ENCODE measurements at places on chromosomes 4 and X.

- DNase-seq, result no peak
Measured at GRCh38 chrX:150761176-150761818, 68.1 kb downstream of the MTMR1 start.

DNA sequence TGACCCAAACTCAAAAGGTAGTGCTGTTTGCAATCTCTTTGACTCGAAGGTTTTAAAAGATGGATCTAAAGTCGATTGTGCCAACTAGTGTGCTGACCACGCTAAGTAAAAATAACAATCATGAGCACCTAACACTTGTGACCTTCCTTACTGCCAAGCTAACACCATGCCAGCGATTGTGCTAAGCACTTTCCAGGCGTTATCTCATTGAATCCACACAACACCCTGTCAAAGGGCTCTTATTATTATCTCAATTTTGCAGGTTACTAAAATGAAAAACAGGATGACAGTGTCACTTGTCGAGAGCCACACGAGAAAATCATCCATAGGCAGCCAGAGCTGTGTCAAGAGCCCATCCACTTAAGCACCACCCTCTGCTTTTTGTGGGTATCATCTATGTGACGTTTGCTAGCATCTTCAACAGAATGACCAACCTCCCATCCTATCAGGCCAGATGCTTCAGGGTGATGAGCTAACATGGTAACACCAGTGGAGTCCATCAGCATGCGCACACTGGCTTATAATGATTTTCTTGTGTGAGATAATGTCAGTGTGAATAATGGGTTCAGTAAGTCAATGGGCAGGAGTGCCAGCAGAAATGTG is 893 bp upstream of the GAB3 start:
- DNase-seq, result no peak

DNA sequence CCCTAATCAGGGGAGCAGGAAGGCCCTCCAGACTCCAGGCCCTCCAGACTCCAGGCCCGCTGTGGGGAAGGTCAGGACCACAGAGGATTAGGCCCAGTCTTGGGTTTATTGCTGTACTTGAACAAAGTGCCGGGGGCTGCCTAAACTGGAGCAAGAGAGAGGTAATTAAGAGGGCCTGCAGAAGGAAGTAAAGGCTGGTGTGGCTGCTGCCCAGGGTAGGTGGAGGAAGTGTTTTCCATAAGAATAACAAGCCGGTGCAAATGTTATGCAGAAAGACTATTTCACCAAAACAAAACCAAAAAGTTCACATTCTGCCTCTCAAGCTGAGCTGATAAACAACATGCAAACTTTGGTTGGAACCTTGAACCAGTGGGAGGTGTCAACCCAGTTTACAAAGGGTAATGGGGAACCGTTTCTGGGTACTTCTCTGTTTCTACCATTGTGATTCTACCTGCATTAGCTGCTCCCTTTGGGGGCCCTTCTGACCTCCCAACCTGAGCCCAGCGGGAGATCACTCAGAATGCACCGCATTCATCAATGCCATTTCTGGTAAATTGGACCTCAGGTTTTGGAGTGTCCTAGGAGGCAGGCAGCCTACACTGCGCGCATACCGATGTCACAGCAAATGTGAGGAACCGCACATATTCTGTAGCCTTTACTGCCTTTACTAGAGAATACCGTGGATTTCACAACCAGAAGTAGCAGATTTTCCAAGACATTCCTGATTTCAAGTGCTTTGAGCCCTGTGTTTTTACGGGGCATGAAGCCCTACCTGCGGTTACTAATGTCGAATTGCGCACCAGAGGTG is 59.7 kb upstream of the BCOR start:
- DNase-seq, result no peak

DNA sequence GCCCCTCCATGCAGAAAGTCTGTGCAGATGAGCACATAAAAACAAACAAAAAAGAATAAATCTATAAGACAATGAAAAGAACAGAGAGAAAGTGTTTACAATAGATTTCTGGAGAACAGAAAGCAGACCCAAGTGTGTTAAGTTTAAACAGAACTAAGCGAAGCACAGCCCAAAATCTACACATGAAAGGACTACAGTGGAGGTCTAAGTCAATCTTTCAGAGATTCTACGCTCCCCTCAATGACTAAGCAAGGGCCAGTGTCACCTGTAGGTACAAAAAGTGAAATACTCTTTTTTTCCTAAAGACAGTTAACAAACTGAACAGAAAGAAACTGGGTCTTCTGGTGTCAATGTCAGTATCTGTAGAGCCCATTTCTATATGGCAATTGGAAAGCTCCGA is 18.2 kb downstream of the CLOCK start:
- DNase-seq, result no peak

DNA sequence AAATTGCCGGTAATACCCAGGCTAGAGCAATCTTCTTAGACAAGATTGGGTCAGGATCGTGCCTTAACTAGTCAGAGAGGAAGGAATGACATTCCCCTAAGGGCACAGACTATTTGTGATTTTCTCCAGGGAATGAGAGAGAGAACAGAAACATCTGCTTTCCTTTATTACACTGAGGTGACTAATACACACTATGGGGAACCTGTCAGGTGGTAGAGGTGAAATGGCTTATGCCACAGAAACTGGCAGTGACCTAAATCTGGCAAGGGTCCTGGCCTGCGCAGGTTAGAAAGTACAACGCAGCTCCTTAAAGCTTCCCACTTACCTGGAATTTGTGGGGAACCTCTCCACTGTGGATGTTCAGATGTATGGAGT is 16.6 kb upstream of the HPGD start:
- DNase-seq, result no peak

DNA sequence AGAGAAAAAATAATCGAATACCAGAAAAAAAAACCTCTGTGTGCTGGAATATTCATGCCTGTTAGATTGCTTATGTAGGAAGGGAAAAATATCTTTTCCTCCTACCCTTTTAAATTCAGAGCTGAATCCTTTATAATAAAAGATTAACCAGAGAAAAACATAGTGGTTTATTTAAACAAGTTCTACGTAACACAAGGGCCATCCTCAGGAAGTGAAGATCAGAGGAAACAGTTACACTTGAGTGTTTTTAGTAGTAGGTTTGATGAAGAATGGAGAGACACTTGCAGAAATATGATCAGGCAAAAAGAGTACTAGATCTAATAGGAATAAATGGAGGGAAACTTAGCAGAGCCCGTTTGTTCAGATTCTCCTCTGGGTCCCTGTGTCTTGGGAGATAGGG is 66.3 kb downstream of the TMEM156 start:
- DNase-seq, result no peak

DNA sequence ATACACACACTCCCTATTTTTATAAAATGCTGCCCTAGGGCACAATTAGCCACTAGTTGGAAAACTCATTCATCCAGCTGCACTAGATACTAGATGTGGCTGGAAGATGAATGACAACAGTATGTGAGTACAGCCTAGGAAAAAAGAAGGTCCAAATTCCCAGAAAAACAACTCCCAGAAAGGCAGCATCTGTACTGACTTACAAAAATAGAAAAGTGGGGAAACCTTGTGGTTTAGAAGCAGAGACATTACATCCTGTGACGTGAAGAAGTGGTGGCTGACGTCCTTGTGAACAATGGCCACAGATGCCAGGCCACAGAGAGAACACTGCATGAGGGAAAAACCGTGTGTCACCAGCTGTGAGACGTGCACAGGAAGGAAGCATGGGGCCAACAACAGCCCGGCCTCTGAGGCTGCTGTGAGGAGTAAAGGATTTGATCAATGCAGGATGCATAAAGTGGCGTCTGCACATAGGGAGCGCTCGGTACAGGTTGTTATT is 81.2 kb downstream of the SPRY1 start:
- DNase-seq, result peak; percentile 63

GRCh38 chr4:175882891-175883290 is 70.8 kb upstream of the GPM6A start:
- no peak for DNase-seq

GRCh38 chr4:86948276-86948675 is 13.5 kb downstream of the AFF1 start:
- DNase-seq, result no peak
